Stimulated activated CD8-positive, alpha-beta memory T cell treated with anti-CD3 and anti-CD28 coated beads, Interleukin-7, amount 100 ng/mL, for 24 hours (primary cell): ENCODE measurements at places on chromosomes 16 and 17.

DNA sequence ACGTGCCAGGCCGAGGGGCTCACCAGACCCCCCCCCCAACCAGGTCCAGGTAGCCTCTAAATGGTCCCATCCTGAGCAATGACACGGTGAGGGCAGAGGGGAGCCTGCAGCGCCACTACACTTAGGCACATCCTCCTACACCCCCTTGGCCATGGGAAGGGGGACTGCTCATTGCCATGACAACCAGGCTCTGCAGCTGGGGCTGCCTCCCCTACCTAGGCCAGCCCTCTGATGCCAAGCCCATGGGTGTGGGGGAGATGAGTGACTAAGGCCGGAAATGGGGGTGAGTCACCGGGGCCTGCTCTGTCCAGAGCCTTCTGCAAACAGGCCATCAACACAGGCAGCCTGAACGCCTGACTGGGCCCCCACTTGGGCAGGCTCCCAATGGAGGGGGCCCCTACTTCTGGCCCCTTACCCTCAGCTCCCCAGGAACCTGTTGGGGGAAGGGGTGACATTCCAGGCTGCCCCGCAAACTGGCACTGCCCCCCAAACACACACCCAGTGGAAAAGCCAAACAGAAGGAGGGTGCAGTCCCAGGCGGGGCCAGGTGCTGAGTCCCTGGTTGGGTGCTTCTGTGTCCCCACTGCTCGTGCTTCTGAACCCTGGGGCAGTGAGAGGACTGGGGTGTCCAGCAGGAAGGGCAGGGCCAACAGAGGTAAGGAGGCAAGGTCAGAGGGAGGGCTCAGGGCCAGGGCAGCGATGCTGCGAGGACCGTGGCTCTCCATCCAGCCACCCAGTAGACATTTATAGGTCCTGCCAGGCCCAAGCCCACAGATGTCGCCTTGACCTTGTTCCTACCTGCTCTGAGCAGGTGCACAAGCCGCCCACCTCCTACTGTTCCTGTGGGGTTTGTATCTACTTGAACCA lies 8.2 kb downstream of the PLCD3 start:
- no peak for DNase-seq

- no peak for DNase-seq
Measured at GRCh38 chr16:1093284-1094123, 2.5 kb downstream of the C1QTNF8 start.

DNA sequence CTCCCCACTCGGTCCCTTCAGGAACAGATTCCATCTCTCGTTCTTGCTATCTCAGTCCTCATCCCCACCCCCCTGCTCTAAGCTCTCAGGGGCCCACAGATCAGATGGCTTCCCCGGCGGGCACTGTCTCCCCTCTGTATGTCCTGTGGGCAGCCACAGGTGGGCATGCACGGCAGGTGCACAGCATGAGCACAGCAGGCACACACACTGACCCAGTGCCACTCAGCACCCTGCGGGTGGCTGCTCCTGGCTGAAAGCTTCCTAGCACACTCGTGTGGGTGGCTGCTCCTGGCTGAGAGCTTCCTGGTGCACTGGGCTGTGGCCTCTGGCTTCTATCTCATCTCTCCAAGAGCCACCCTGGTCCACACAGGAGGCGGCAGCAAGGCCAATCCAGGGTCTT lies 44.5 kb upstream of the SMIM36 start:
- DNase-seq, result no peak

GRCh38 chr17:80668375-80669148 lies 123.9 kb downstream of the RPTOR start:
- no peak for DNase-seq

- DNase-seq, result no peak
Measured at GRCh38 chr17:39920218-39921210, 2.1 kb upstream of the GSDMB start.

DNA sequence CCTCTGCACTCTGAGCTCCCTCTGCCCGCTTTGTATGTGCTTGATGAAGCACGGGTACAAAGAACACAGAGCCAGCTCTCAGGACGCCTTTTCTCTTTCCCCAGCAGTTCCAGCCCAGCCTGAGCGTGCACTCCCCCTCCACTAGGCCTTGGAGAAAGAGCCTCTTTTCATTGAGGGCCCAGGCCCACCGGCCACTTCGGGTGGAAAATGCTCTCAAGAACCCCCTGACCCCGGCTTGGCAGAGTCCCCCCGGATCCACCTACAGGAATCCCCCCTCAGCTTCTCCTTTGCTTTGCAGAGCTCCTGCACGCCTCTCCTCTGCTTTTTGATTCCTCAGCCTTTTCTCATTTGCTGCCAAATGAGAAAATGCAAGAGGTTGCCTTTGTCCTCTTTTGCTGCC lies 30.2 kb downstream of the MRC2 start:
- DNase-seq, result no peak
